T-helper 1 cell (primary cell): ENCODE measurements at places on chromosomes 16 and 17.

- DNase-seq, result no peak
These were observed 418.3 kb downstream of the NPIPA7 start for GRCh38 chr16:16797239-16797638.

DNA sequence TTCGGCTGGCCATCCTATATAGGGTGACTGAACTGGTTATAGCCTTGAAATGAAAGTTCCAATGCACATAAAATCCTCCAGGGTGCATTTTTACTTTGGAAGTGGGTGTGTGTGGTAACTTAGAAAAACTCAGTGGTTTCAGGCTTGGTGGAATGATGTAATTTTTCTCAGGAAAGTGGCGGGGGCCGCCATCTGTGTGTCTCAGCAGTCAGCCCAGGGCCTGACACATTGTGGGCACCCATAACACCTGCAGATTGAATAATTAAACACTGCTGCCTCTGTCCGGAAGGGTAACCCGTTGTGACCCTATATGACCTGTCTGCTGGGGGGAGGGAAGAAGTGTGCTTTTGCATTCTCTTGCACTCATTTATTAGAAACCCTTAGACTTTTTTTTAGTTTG lies 2.2 kb upstream of the PDP2 start:
- no peak for DNase-seq

- DNase-seq, result no peak
These were observed 6.2 kb downstream of the LLGL2 start for GRCh38 chr17:75531721-75532072.

DNA sequence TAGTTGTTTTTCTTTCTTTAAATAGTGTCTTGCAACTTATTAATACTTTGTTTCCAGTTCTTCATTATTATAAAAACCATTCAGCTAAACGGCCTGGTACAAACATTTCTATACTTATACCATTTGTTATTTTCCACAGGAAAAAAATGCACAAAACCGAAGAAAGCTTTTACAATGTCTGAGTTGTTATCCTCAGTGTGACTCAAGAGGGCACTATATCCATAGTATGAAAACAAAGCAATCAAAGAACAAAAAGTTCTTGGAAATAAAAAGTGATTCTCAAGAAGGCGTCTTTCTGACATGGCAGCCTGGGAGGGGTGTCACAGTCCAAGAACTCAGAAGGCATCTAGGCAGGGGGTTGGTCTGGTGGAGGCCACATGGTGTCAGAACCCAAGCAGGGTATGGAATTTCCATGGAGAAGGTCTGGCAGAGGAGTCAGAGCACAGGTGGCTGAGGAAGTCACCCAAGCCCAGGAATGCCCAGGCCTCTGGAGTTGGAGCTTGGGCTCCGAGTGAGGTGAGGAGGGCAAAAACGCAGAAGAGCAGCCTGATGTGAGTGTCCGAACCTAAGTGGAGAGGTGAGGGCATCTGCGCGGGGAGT lies 70.9 kb upstream of the ATP2A3 start:
- DNase-seq, result no peak

DNA sequence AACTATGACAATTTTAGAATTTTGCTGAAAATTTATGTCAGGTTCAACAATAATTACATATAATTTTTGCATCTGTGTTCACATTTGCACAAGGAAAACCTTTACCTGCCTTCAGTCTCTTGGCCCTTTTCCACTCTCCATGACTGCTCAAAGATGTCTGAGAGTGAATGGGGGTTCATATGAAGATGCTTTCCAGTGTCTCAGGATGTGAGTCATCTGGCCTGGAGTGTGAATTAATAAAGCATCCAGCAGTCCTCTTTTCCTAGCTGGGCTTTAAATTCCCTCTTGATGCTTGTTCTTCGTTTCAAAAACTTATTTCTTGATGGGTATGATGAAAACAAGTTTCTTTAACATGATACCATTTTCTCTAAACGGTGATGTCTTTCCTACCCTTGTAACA lies 99.9 kb downstream of the CDK5R1 start:
- no peak for DNase-seq

DNA sequence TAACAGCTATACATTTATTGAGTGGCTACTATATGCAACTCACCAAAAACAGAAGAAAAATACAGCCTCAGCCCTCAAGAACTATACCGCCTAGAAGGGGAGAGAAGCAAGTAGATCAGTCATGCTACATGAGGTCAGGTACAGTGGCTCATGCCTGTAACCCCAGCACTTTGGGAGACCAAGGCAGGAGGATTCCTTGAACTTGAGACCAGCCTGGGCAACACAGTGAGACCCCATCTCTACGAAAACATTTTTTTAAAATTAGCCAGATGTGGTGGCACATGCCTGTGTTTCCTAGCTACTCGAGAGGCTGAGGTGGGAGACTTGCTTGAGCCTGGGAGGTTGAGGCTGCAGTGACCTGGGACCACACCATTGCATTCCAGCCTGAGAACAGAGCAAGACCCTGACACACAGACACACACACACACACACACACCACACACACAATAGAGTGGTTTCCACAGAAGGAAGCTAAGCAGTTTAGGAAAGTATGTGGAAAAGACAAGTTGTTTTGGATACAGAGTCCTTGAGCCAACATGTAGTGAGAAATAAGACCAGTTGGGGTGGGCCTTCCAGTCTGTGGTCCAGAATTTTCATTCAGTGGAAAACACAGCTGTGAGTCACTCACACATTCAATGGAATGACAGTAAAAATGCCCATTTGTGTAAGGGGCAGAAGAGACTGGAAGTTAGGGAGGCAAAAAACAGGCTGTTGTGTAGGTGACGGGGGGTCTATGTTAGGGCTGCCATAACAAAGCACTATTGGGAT lies 10.7 kb upstream of the SNTB2 start:
- DNase-seq, result no peak

- DNase-seq, result no peak
These were observed 114.9 kb downstream of the CDYL2 start for GRCh38 chr16:80689487-80689886.

DNA sequence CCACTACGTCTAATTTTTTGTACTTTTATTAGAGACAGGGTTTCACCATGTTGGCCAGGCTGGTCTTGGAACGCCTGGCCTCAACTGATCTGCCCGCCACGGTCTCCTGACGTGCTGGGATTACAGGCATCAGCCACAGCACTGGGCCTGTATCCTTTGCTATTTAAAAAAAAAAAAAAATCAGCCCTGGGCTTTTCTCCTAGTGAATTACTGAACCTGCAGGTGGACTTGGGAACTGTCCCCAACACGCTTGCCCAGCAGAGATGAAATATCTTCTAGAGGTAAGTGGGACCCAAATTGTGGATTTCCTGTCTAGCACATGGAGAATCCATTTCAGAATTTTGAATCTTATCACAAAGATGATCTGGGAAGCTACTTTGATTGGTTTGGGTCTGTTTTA lies 14.8 kb downstream of the CNOT1 start:
- DNase-seq, result no peak

GRCh38 chr16:53668869-53669268 lies 34.8 kb downstream of the RPGRIP1L start:
- DNase-seq, result no peak

DNA sequence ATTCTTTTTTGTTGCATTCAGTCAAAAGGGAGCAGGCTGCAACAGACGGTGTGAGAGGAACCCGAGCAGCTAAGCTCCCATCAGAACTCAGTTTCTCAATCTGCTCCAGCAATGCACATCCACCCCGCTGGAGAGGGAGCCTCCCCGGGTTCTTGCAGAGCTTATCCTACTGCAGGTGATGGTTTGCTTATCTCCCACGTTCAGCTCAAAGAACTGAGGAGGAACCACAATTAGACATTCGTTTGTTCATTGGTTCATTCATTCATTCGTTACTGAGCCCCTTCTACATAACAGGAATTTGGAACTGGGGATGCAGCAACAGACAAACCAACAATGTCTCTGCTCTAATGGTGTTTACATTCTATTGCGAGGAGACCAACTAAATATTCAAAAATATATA lies 22.2 kb upstream of the ALOX15 start:
- DNase-seq, result no peak

GRCh38 chr17:66522591-66523272 lies 220.3 kb downstream of the PRKCA start:
- no peak for DNase-seq

GRCh38 chr17:40582328-40582901 lies 17.1 kb upstream of the CCR7 start:
- peak; percentile 78 for DNase-seq
